ENCODE measurements at places on chromosomes 2 and 18.

DNA sequence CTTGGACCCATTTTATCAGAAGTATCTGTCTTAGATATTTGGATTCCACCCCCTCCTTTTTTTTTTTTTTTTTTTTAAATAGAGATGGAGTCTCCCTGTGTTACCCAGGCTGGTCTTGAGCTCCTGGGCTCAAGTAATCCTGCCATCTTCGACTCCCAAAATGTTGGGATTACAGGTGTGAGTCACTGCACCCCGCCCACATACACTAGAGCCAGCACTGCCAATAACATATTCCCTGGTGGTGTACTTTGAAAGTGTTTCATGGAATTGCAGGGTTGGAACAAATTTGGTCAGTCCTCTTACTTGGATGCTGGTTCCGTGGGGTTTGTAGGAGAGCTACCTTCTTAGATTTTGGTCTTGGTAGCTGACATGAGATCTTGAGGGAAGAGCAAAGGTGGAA lies 15.0 kb downstream of the PDCL3 start:
- no peak for DNase-seq

DNA sequence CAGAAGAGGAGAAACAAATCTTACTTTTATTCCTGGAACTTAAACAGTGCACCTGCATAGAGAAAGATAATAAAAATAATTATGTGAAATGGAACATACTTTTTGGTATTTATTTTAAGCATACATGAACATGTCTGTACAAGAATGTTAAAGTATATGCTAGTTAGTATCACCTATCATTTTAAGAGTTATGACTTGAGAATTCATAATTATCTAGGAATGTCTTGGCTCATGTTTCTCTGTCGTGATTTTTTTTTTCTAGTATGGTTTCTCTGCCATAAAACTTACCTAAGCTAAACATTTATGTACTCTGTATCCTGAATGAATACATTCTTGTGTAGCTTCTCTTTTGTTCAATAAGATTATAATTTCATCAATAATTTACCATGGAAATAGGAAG lies 4.2 kb downstream of the SERPINB7 start:
- no peak for DNase-seq

DNA sequence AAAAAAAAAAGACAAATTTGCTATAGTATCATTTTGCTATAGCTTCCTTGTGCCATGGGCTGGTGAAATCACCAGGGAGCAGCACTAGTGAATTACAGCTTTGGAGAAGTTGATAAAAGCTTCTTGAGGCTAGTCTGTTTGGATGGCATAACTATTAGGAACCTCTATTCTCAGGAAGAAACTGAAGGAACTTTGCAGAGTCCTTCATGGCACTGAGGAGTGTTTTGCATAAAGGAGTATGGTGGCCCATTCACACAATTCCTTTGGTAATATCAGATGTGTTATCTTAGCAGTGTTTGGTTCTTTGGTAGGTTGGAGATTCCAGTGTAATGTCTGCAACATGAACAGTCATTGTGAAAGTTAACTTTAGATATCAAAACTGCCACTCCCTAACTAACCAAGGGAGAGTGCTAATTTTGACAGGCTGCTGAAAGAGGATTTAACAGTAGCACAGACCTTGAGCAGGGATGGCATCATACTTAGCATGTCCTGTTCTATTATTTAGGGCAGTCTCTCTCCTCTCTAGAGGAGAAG lies 76.6 kb upstream of the ZFP36L2 start:
- DNase-seq = no peak

GRCh38 chr18:39805218-39805617 lies 2149.8 kb upstream of the PIK3C3 start:
- DNase-seq = no peak

DNA sequence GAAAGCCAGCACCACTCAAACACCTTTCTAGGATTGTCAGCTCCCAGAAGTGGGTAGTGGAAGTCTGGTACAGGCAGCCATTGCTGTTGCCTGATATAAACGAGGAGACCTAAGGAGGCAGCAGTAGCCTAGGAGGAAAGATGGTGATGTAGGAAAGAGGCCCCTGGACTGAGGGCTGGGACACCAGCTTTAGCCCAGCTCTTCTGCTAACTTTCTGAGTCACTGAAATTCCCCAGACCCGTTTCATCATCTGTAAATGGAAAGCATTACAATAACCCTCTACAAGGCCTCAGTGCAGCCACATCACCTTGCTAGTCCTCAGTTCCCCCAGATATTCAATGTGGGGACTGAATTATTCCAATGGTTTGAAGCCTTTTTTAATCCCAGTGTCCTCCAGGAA lies 336.5 kb downstream of the TNS1 start:
- DNase-seq = no peak

DNA sequence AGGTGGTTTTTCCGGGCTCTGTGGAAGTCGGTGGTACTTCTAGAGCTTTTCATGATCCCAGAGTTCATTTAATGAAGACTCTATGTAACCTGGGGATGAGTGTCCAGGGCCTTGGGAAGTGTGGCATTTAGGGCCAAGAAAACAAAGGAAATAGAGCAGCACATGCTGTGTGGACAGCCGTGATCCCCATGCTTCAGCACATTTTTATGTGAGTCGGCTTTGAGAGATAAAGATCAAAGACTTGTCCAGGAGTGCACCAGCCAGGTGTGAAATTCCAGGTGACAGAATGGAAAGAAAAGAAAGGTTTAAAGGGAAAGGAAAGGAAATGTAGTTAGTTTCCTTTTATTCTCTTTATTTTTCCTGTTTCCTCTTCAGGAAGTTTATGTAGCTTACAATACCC lies 258.0 kb upstream of the NRP2 start:
- DNase-seq = no peak

All from CD4-positive, alpha-beta T cell treated with Interleukin-10 for 1 hour (primary cell).